Hematopoietic multipotent progenitor cell treated with erythropoietin and hydrocortisone succinate and interleukin-3 and kit ligand, for 15 days (in vitro differentiated cells): ENCODE measurements at places on chromosomes 3 and 15.
A peak's percentile ranks its signal among the peaks of the same experiment; 100 is the strongest.

GRCh38 chr15:77832874-77833273, 200.2 kb upstream of the LINGO1 start:
- no peak for DNase-seq

GRCh38 chr3:66817951-66818557, 180.1 kb upstream of the KBTBD8 start:
- DNase-seq: no peak

DNA sequence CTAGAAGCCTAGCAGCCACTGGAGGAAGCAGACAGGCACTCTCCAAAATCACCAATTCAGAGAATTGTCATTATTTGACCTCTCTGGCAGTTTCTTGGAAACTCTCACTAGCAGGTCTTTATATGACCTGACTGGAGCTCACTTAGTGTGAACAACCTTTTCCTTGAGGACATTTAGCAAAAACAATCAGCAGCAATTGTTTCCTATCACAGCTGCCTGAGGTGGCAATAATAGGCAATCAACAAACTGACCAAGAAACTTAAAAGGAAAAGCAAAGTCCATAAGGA, 162.4 kb upstream of the STT3B start:
- DNase-seq: no peak

DNA sequence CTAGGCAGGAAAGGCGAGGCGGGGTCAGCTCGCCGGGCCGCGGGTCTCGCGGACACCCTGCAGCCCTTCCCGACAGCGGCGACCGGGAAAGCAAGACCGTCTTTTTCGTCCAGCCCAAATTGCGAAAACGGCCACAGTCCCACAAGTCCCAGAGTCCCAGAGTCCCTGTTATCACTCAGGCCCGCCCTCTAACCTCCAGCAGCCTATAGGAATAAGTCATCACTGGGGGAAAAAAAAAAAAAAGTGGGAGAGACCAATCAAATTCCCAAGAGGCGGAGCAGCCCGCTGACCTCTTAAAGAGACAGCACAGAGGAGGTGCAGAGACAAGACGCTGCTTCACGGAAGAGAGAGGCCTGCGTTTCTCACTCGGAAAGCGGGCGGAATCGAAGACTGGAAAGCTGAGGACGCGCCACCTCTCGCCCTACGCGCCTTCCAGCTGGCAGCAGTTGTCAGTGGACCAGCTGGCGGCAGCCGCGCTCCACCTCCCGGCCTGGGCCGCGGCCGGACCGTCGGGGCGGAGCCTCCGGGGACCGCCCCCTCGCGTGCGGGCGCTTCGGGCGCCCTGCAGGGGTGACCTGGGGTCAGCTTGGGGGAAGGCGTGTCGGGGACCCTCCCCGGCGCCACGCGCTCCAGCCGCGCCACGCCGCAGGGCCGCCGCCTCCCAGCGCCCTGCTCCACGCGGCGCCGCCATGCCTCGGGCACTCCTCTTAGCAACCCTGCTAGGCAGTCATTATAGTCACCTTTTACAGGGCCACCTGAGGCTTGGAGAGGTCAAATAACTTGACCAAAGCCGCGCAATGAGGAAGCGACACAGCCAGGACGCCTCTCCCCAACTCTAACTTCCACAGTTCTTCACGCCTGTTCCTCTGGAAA, at the start of gene TPRA1:
Gene TPRA1, minus strand, starts transcription at position 141 of the 873 bp plus-strand sequence. CDS start 10,587 bp downstream, outside the sequence.
- DNase-seq: peak; percentile 97

- no peak for DNase-seq
Observed at GRCh38 chr3:159831466-159831865, 157.2 kb upstream of the IL12A start.

GRCh38 chr3:113132571-113132996, 78.8 kb upstream of the BOC start:
- DNase-seq: no peak

GRCh38 chr15:46892621-46893160, 824.6 kb upstream of the SEMA6D start:
- DNase-seq: no peak

DNA sequence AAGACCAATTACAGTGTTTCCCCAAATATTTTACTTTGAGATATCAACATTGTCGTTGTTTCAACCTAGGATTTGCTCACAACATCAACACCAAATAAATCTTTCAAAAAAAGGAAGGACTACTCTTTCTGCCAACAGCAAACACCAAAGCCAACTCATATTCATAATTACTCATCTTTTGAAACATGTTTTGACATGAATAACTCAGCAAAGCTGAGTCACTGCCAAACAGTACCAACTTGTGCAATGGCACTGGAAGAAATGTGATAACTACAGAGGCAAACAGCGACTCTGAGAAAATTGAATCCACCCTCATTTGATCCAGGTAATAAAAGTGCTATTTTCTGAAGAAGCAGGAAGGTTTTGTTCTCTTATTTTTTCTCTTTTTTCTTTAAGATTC, 67.2 kb downstream of the PEX5L start:
- no peak for DNase-seq

DNA sequence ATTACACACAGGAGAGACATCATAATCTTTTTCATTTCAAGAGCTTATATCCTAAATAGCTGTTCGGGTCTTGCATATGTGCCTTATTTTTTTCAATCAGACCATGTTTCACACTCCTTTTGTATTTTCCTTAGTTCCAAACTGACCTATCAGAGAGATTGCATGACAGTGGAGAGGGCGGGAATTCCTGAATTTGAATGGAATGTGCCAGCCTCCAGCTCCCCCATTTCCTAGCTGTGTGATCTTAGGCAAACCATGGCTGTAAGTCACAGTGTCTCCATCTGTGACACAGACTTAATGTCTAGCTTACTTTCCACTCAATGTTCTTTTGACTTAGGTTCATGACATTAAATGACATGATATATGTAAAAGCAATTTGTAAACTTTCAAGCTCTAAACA, 62.0 kb upstream of the CSTA start:
- no peak for DNase-seq

DNA sequence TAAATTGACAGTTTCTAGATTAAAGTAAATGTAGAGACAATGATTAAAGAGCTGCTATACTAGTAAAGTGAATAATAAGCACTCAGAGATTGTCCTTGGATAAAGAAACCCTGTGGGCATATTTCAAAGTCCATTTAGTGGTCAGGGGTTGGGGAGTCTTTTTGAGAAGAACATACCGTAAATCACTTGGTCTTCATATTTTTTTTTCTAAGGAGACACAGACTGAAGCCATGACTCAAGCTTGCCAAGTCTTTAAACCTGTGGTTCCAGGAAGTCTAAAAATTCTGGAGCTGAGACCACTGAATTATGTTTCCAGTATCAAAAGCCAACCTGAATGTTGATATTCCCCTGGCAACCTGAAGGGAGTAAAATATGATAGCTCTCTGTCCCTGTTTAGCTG, 171.0 kb downstream of the TPRG1 start:
- no peak for DNase-seq

DNA sequence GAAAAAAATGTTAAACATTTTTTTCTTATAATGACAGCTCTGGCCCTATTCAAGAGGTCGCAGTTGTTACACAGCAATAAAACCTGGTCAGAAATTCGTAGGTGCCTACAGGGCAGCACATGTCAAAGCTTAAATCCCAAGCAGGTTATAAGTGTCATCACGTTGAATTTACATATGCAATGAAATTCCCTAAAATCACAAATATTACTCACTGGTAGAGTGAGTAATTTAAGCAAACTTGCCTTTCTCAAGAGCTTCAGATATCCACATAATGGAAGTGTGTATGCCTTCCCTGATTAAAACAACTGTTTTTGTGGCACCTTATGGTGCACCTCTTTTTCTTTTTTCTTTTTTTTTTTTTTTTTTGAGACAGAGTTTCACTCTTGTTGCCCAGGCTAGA, 90.7 kb upstream of the FNDC3B start:
- DNase-seq: no peak

- DNase-seq: no peak
Observed at GRCh38 chr3:177597311-177598096, 400.2 kb upstream of the TBL1XR1 start.

DNA sequence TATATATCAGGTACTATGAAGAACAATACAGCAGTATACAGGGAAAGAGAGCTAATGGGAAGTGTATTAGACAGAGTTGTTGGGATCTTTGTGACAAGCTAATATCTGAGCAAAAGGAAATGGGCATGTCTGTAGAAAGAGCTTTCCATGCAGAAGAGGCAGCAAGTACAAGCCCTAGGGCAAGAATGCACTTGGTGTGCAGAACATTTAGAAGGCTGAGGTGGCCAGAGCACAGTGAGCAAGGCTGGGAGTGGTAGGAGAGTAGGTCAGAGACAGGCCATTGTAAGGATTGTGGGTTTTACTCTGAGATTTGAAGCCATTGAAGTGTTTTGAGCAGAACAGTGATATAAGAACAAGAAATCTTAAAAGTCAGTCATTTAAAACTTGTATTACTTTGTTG, 353.9 kb upstream of the TGFBR2 start:
- no peak for DNase-seq

GRCh38 chr3:169969174-169970095, 2.8 kb downstream of the SEC62 start:
- DNase-seq: peak; percentile 16

DNA sequence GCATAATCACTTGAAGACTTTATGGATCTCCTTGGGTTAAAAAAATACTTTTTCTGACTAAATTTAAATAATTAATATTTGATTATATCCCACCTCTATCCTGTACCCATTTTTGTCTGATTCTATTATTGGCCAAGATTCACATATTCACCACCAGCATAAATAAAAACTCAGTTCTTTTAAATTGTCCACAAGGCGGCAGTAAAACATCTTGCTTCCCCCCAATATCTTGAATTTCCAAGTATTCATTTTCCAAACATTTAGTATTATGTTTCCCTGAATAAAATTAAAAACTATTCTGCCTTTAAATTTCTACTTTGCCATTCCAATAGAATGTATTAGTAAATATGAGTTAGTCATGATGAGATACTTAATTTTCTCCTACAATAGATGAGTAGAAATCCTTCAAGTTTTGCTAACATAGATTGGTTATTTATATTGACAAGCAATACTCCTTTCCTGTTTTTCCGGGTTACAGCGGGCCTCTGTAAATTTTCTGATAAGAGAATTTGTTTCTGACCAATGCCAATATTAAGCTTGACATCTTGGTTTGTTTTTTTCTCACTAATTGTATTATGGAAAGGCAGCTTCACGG, 218.7 kb upstream of the MDFIC2 start:
- peak; percentile 7 for DNase-seq

- DNase-seq: no peak
Observed at GRCh38 chr3:42662037-42662812, 8.7 kb downstream of the ZBTB47 start.

DNA sequence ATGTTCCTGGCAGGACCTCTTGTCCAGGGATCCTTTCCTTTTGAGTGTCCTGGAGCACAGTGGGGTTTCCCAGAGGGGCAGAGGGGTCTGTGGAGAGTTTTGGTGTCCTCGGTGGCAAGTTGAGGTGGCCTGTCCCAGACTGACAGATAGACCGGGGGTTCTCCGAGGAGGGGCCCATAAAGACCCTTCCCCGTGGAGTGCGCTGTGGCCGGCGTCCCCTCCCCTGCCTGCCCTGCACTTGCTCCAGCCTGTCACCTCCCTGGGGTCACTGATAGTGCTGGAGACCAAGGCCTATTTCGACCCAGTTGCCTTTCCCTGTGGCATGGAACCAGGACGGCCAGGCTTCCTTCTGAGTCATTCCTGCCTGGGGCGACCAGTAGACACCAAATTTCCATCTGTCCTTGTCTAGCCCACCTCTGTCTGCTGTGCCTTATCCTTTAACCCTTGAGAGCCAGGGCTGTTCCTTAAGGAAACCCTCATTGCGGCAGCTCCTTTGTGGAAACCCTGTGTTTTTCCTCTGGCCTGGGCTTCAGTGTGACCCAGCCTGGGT, 2.9 kb downstream of the MUC4 start:
- no peak for DNase-seq

DNA sequence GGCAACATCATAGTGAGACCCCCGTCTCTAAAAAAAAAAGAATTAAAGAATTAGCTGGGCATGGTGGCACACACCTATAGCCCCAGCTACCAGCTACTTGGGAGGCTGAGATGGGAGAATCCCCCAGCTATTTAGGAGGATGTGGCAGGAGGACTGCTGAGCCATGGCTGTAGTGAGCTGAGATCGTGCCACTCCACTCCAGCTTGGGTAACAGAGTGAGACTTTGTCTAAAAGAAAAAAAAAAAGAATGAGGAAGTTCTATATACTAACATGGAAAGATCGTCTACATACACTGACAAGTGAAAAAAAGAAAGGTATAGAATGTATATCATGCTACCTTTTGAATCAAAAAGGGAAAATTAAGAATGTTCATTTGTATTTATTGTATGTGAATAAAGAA, 83.9 kb upstream of the CDAN1 start:
- no peak for DNase-seq

GRCh38 chr3:170368921-170369320, 11.4 kb downstream of the SKIL start:
- DNase-seq: peak; percentile 35

- no peak for DNase-seq
Observed at GRCh38 chr15:41927536-41927935, 33.7 kb upstream of the SPTBN5 start.
